ENCODE measurements at places on chromosomes 4 and X.

DNA sequence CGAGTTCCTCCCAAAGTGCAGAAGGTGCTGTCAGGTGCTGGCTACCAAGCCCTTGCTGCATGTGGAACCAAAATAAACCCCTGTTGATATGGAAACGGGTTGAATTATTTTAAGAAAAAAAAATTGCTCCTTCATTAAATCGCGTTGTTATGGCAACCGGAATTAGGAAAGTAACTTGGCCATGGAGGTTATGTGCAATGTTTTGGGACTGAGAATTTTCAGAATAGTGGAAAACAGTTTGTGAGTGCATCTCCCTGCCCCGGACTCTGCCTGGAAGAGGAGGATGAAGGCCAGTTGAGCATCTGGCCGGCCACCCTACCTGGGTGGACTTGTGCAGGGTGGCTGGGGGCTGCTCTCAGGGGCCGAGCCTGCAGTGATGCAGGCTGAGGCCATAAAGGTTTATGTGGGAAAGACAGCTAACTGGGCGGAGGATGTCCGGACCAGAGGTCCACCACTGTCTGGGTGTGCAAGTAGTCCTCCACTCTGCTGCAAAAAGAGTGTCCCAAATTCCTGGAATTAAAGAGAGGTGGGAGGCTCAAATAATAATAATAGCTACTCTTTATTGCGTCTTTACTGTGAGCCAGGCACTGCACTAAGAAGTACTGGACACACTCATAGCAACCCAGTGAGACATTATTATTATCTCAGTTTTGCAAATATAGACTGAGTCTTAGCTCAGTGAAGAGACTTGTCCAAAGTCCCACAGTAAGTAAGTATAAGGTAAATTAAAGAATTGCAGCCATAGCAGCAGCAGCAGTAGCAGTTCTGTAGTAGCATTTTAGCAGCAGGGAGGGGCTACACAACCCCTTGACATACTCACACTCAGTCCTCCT, 20.6 kb downstream of the RTL5 start:
- no peak for DNase-seq

- DNase-seq: no peak
Measured at GRCh38 chr4:10077076-10077475, 39.5 kb downstream of the WDR1 start.

DNA sequence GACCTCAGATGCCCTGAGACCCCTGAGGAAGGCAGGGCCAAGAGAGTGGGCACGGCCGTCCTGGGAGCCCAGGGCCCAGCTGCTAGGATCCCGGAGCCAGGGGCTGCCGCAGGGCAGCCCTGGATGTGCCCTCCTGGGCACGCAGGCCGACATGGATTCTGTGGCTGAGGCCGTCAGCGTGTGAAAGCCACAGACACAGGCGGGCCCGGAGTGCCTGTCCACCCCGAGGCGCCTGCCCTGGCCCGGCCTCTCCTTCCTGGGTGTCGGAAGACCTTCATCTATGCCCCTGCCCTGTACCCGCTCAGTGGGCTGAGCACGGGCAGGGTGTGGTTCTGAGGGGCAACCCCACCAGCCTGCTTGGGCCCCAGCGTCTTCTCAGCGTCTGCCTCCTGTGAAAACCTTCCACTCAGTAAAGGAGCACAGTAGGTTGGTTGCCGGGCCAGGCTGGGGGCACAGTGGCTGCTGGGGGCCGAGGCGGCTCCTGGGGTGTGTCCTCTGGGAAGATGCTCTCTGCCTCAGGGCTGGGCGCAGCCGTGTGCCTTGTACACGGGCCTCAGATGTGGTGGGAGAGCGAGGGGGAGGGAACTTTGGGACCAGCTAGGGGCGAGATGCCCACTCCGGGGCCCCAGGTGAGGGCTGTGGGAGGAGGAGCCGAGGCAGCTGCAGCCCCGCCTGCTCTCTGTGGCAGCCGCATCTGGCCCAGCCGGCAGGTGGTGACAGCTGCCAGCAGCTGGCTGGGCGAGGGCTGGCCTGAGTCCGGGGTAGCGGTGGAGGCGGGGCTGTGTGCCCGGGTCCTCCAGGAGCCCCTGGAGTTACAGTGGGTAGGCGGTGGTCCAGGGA, 20.8 kb downstream of the FGFRL1 start:
- no peak for DNase-seq

DNA sequence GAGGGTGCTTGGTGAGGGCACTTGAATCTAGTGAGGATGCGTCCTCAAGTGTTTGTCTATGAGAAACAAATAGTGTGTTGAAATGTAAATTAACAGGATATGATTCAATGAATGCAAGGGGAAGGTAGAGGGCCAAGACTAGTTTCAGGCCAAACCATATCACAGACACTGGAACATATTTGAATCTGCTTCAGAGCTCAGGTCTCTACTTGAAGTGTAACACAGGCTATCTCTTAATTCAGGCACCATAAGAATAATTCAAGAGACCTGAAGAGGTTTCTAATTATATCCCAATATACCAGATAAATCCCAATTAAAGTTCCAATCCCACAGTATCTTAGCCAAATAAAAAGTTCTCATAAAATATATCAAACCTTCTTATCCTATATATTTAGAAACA, 146.5 kb upstream of the INTU start:
- no peak for DNase-seq

Measured in CD4-positive, alpha-beta T cell treated with Interleukin-6 for 4 hours (primary cell).